ENCODE measurements at places on chromosomes 5 and 9.

GRCh38 chr9:79357616-79358015 lies 214.1 kb upstream of the TLE4 start:
- no peak for DNase-seq

DNA sequence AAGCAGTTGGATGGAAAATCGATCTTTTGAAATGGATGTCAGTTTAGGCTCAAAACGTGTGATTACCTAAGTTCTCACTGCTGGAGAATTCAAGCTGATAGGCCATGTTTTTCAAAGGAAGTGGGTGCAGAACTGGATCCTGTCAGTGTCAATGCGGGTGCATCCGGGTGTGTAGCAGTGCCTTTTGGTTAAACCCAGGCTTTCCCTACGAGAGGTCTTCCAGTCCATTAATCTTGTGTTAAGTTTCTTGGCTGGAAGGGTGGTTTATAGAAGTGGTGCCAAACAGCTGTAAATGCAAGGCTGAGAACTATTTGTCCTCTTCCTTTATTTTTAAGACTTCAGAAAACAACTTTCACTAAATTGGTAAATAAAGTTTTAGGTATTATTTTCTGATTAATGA lies 71.9 kb downstream of the DAPK1 start:
- DNase-seq = no peak

DNA sequence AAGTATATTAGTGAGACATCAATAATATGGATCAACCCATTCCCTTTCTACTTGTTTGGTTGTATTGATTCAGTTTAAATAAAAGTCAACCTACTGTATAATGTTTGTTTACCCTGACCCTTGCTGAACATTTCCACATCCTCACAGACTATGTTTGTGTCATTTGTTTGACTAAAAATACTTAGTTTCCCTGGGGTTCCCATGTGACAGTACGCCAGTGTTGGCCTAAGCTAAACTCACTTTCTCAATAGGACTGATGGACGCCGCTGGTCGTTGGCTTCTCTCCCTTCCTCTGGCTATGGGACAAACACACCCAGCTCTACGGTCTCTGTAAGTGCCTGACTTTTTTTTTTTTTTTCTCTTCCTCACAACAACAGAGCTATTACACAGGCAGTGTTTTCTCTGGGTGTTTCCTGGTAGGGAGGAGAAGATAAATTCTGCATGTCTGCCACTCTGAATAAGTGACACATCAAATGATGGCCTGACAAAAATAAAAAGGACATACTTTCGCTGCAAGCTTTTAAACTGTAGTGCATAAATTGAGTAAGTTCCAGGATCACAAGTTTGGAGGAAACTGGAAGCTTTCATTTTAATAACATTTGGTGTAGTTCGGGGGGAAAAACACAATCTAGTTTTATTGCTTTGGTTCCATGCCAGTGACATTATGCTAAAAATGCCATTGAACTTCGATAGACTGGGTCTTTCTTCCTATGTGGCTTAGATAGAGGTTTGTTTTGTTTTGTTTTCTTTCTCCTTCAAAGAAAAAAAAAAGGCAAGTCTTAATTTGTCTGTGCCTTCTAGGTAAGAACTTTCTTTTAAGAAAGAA lies 101.0 kb downstream of the CD180 start:
- DNase-seq = no peak

DNA sequence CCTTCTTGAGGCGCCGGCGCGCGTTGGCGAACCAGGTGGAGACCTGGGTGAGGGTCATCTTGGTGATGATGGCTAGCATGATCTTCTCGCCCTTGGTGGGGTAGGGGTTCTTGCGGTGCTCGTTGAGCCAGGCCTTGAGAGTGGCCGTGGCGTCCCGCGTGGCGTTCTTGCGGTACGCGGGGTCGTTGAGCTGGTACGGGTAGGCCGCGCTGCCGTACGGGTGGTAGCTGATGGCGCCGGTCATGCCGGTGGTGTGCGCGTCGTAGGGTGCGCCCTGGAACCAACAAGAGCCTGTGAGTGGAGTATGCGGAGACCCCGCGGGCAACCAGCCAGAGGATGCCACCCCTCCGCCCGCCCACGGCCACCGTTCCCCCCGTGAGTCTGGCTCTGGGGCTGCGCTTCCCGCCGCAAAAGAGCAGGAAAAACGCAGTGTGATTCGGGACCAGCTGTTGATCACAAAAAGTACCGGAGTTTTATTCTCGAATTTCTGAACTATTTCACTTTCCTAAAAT lies 1.9 kb downstream of the IRX2 start:
- no peak for DNase-seq

GRCh38 chr5:118293378-118293777 lies 695.0 kb downstream of the DTWD2 start:
- no peak for DNase-seq

DNA sequence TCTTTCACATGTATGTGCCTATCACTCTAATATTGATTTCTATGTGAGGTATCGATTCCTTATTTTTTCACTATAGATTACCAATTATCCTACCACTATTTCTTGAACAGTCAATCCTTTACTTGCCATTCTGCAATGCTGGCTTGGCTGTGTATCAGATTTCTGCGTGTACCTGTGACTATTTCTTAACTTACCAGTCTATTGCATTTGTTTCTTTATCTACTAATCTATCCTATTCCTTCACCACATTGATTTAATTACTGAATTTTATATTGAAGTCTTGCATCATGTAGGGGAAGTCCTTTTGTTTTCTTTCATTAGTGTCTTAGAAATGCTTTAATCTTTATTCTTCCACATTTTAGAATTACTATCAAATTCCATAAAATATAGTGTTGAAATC lies 684.8 kb downstream of the LRRC70 start:
- DNase-seq = no peak

DNA sequence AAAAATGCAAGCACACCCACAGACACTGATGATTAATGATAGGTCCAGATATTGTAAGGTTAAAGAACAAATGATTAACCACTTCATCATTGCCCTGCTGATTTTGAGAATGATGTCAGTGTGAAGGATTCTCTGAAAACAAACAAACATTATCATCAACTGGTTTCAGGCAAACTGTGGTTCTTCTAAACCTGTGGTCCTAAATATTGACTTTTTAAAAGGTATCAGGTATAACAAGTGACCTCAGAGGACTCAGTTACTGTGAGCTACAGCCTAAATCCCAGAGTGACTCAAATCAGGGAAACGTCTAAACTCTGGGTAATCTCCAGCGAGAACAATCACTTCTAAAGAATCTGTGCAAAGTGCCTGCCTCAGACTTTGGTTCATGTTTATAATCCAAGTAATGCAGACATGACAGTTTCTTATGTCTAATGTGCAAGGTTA lies 172.3 kb upstream of the CDH6 start:
- no peak for DNase-seq

- DNase-seq = no peak
Measured at GRCh38 chr5:545641-546375, 21.6 kb upstream of the SLC9A3 start.

DNA sequence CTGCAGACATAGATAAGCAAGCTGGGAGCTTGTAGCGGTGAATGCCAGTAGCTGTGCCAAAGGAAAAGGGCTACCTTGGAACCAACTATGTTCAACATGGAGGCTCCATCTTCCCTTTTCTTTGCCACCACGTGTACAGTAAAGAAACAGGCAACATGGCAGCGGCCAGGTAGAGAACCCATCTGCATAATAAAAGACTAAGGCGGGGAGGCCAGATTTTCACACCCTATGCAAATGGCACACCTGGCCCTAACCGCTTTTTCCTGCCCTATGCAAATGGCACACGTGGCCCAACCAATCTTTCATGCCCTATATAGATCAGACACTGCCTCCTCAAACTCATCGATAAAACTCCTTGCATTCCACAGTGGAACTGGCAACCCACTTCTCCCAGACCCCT lies 477.5 kb upstream of the EDIL3 start:
- no peak for DNase-seq

DNA sequence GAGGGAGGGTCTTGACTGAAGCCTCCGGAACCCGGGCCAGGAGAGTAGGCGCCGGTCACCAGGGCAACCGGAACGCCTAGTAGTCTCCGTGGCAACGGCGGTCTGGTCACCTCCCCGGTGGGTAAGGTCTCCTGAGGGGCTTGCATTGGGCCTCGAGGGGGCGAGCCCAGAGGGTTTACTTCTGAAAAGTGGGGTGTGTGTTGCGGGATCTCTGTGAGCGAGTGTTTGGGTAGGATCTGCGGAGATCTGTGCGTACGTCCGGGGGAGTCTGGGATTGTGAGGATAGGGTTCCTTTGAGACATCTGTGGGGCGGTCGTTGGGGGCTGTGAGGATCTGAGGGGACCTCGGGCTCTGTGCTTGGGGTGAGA lies at the start of gene FAM221B:
Gene FAM221B, minus strand, starts transcription at position 17 of the 368 bp plus-strand sequence. CDS start 2,571 bp downstream, outside the sequence.
- no peak for DNase-seq

- no peak for DNase-seq
Measured at GRCh38 chr5:8961956-8962355, 583.9 kb downstream of the SEMA5A start.

GRCh38 chr9:133492061-133493021 lies 13.4 kb upstream of the SLC2A6 start:
- no peak for DNase-seq

DNA sequence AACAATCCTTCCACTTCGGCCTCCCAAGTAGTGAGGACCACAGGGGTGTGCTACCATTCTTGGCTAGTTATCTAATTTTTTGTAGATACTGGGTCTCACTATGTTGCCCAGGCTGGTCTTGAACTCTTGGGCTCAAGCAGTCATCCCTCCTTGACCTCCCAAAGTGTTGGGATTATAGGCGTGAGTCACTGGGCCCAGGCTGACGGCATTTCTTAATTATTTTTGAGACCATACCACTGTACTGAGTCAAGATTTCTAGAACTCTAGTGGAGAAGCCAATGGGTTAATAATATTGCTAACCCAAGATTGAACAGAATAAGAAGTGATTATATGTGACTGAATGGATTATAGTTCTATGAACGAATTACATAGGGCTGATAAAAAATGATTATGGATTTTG lies 66.7 kb downstream of the TARS1 start:
- no peak for DNase-seq

- DNase-seq = no peak
Measured at GRCh38 chr9:124493794-124494479, 13.3 kb downstream of the NR5A1 start.

DNA sequence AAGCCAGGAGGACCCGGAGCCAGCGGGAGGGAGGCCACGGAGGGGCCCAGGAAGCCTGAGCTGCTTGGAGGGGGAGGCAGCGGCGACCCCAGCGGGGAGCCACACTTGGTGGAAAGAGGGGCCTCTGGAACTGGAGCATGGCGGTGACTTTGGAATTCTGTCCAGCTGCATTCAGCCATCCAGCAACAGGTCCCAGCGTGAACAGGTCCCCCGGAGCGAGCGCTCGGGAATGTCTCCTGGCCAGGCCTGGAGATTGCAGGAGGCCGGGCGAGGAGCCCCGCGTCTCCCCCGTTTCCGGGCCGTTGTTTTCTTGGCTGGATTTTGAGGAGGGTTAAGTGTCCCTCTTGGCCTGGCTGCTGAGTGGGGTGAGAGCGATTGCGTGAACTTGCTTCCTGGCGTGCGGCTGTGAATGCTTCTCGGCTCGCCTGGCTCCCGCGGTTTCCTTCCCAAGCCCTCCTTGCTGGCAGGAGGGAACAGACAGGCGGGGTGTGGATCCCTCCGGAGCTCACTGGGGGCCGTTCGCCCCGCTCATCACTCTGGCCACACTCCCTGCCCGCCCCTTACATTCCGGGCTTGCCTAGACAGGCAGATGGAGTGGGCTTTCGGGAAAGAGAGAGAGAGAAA lies 125.3 kb upstream of the IRX4 start:
- DNase-seq = no peak

DNA sequence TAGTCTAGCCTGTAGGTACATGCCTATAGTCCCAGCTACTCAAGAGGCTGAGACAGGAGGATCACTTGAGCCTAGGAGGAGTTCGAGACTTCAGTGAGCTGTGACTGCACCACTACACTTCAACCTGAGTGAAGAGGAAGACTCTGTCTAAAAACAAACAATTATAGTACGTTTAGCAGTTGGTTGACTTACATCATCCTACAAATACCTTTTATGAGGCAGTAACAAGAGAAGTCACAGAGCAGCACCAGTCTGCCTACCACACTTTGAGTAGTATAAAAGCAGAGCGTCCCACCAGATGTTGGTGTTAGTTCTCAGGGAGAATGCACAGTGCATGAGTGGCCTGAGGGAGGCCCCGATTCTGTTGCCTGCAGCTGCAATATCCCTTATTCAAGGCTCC lies 16.1 kb downstream of the ZFR start:
- no peak for DNase-seq

GRCh38 chr9:13939134-13939533 lies 374.8 kb downstream of the NFIB start:
- no peak for DNase-seq

GRCh38 chr9:87290241-87291052 lies 207.2 kb upstream of the DAPK1 start:
- no peak for DNase-seq

- DNase-seq = no peak
Measured at GRCh38 chr9:12464400-12464799, 228.8 kb upstream of the TYRP1 start.

GRCh38 chr5:61301341-61302199 lies 30.5 kb upstream of the ZSWIM6 start:
- no peak for DNase-seq

DNA sequence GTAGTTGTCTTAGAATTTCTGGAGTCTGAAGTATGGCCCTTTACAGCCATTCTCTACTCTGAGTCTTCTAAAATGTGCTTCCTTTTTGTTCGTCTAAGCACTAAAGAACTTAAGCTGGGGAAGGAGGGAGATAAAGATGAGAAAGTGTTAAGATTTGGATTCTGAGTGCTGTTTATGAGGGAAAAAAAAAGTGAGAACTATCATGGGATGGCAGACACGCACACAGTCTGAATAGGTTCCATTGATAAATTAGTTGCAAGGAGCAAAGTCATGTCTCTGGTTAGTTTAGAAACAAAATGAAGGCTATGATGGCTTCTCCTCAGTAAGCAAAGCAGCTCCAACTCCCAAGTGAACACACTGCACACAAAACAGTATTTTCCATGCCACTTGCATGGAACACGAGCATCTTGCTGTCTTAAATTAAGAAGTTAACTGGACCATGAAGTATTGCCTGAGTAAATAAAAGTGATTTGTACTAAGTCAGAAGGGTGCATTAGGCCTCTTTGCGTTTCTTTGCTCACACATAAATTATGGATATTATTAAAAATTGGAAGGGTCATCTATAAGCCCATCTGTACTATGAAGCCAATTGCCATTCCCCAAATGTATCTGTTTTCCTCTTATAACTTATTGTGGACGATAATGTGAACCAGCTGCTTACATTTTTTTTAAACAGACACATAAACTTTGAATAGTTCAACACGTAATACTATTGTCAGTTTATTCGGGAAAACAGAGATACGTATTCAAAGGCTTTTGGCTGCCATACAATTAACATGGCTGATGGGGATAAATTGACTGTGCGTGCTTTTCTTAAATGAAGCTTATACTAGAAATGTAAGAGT lies 199.3 kb downstream of the SGCD start:
- no peak for DNase-seq

GRCh38 chr9:113692256-113692655 lies 183.9 kb upstream of the ZNF618 start:
- no peak for DNase-seq

DNA sequence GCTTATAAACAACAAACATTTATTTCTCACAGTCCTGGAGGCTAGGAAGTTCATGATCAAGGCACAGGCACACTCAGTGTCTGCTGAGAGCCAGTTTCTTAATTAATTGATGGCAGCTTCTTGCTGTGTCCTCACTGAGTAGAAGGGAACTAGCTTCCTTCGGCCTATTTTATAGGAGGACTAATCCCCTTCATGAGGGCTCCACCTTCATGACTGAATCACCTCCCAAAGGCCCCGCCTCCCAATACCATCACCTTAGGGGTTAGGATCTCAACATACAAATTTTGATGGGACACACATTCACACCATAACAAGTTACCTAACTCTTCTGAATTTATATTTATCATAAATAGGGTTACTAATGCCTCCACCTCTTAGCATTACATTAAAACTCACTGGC lies 129.8 kb downstream of the GNAQ start:
- no peak for DNase-seq

GRCh38 chr9:115024925-115025535 lies 92.9 kb downstream of the TNC start:
- DNase-seq = no peak
